CD4-positive, alpha-beta T cell treated with Interleukin-15 for 1 hour (primary cell): ENCODE measurements at places on chromosomes 5 and 9.

- DNase-seq, result no peak
Measured at GRCh38 chr9:112059145-112059965, 115.7 kb downstream of the SUSD1 start.

DNA sequence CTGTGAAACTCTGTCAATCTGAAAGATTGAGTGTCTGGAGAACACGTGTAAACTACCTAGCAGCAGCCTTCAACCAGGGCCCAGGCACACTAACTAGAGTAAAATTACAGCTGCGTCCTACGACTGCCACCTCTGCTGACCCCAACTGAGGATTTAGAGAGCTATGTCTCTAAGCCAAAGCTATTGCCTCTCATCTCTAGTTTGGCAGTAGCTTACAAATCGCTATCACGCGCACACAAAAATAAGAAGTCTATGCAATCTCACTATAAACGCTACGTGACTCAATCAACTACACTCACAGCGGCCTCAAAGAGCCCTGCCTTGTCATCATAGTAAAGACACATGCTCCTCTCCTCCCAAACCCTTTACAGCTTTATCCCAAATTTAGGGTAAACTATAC is 8.7 kb downstream of the PPP6C start:
- no peak for DNase-seq

DNA sequence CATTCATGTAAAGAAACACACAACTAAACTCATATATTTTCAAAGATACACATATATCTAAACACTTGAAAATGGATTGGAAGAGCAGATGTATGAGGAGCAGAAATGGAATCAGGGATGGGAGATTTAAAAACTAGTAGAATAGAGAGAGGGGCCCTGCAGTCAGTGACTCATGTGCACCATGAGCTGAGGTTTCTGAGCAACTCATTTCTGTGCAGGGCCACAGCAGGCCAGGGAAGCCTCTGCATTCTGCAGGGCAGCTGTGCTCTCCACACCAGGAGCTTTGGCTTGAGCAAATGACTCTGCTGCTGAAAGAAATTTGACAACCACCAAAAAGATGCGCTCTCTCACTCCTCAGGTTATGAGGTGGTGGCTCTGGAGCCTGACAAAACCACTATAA is 27.1 kb downstream of the LHX6 start:
- DNase-seq, result no peak

DNA sequence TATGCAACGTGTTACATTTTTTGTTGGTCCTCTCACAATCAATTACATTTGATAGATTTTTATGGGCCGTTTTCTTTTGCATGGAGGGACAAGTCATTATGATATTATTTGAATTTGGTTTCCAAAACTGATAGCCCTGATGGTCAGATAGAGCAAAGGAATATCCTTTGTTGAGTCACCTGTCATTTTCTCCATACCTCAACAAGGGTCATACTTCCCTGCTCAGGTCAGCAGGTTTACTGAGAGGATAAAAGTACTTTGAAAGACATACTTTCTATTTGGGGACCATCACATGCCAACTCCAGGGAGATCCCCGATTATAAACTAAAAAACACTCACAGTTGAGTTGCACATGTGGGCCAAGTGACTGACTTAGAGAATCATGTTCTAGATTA is 132.9 kb downstream of the SUSD1 start:
- DNase-seq, result no peak
